ENCODE measurements at places on chromosomes 6 and 20. TPM values are rescaled to one million over a fixed set of nuclear protein-coding genes. Genes with fewer than 3 reads are reported as not detected.

The PKIG gene
- 40.8 TPM for total RNA-seq

- H3K4me1 ChIP-seq = no peaks in the 10 kb centered on the region
- no peak overlapping the region for H3K27ac ChIP-seq
- no peaks in the 10 kb centered on the region for H3K36me3 ChIP-seq
- H3K4me3 ChIP-seq = no peak overlapping the region
- no peak for DNase-seq
Measured at GRCh38 chr6:84467296-84467695, 239.9 kb upstream of the CEP162 start.

The SMOC2 gene
- total RNA-seq = 20.2 TPM

DNA sequence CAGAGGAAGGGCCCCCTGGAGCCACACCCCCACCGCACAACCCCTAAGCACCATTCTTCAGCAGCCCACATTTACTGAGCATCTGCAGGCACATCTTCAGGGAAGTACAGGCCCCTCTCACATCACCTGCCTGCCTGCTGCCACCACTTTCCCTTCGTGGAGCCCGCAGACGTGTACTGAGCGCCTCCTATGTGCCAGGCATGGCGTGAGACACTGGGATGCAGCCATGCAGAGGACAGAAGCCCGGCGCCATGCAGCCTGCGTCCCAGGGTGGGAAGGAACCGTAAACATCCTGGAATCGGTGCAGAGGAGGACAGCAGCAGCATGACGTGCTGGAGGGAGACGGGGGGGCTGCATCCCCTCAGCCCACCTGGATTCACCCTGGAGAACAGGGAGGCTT is 78.1 kb downstream of the GRM4 start:
- peaks cover 65% of the 10 kb centered on the region for H3K27me3 ChIP-seq
- no peak overlapping the region for H3K4me3 ChIP-seq
- no peak overlapping the region for H3K27ac ChIP-seq
- no peaks in the 10 kb centered on the region for H3K36me3 ChIP-seq
- no peak for DNase-seq

The OPRL1 gene
- total RNA-seq = 0.68 TPM

The RIPPLY2 gene
- not detected for total RNA-seq

GRCh38 chr6:140105857-140106256 is 731.4 kb upstream of the CITED2 start:
- H3K4me1 ChIP-seq = no peaks in the 10 kb centered on the region
- no peaks in the 10 kb centered on the region for H3K27me3 ChIP-seq
- no peak overlapping the region for H3K4me3 ChIP-seq
- H3K27ac ChIP-seq = no peak overlapping the region

- no peaks in the 10 kb centered on the region for H3K27me3 ChIP-seq
- H3K4me3 ChIP-seq = no peak overlapping the region
- H3K27ac ChIP-seq = no peak overlapping the region
- no peaks in the 10 kb centered on the region for H3K36me3 ChIP-seq
Measured at GRCh38 chr6:141484711-141485110, 648.0 kb upstream of the GJE1 start.

The HTR1E gene
- total RNA-seq = not detected

DNA sequence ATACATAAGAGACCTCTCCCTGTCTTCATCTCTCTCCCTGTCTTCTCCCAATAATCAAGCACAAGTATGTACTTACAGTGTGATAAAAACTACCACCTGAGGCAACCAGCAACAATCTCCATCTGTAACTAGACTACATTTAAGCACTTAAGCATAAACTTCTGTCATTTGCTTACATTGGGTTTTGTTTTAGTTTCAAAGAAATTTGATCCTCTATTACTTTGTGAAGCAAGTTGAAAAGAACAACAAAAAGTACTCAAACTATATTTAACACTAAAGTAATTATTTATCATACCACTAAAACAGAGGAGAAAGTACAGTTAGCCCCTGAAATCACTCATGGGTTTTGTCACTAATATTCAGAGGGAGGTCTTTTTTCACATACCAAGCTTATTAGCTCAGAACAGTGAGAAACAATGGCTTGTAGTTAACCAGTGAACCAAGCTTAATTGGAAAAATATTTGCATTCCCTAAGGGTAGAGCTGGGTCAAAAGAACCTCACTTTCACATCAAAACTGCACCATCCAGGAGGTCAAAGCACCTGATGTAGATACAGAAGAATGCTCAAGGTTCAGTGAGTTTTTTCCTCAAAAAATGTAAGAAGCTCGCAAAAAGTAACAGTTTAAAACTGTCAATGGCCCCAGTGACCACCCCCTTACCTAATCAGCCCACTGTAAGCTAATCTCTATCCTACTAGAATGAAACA is 34.1 kb downstream of the DCDC2 start:
- H3K4me1 ChIP-seq = no peaks in the 10 kb centered on the region
- no peaks in the 10 kb centered on the region for H3K36me3 ChIP-seq
- no peaks in the 10 kb centered on the region for H3K27me3 ChIP-seq
- no peak overlapping the region for H3K4me3 ChIP-seq

The RAMACL gene
- 3.6 TPM for total RNA-seq

DNA sequence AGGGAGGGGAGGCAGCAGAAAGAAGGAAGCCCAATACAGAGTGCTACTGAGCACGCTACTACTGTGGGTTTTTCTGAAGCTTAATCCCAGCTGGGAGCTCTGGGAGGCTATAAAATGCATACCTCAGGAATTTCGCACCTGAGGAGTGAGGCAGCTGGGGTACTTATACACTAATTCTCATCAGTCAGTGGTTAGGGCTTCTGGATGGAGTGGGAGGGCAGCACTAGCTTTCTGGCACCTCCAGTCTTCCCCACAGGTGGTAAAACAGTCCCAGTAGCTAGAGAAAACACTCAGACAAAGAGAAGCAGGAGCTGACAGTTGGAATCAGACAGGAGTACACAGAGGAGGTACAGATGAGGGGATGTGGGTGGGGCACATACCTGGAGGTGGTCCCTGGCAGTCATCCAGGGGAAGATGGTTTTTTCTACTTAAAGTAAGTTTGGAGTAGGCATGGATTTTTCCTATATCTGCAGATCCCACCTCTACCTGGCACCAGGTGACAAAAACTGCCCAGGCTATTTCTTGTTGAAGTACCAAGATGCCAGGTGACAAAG is 37.8 kb downstream of the CPXM1 start:
- H3K27ac ChIP-seq = no peak overlapping the region
- no peak overlapping the region for H3K4me3 ChIP-seq
- H3K36me3 ChIP-seq = no peaks in the 10 kb centered on the region
- H3K27me3 ChIP-seq = peaks cover 25% of the 10 kb centered on the region
- H3K4me1 ChIP-seq = peaks cover 2% of the 10 kb centered on the region

DNA sequence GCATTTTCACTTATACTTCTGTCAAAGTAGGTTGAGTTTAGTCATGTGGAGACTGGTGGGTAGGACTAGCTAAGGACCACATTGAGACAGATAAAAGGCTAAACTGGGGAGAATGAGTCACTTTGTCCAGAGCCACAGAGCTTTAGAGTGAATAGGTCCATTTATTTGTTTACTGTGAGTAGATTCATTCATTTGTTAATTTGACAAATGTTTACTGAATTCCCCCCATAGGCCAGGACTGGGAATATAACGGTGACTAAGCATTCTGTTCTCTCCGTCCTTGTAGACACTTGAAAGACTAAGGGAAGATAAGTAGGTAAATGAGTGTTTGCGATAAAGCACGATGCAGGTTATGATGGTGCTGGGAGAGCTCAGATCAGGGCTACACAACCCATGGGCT is 699.7 kb upstream of the ID4 start:
- no peaks in the 10 kb centered on the region for H3K27me3 ChIP-seq
- H3K27ac ChIP-seq = no peak overlapping the region
- no peaks in the 10 kb centered on the region for H3K36me3 ChIP-seq
- H3K4me1 ChIP-seq = no peaks in the 10 kb centered on the region

GRCh38 chr20:25697132-25697446 is 436 bp upstream of the ZNF337 start:
- peak overlapping the region; percentile 83 for H3K4me3 ChIP-seq
- DNase-seq = no peak
- H3K4me1 ChIP-seq = peaks cover 26% of the 10 kb centered on the region
- H3K27ac ChIP-seq = peak overlapping the region; percentile 89

DNA sequence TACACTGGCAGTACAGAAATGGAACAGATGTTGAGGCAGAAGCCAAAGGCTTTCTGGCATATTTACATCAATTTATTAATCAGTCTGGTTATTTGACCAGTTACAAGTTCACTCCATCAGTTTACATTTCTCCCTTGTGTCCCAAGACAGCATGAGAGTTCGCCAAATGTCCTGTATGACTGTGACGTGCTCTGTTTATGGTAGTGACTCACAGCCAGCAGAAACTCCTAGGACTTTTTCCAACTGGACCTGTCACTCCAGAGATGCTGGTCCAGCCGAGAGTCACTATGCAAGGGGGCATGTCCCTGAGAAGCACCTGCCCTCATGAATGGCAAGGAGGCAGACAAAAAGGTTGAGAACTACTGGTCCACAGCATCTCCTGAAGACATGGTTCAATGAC is 160.0 kb downstream of the LRFN2 start:
- no peak overlapping the region for H3K4me3 ChIP-seq
- DNase-seq = no peak
- H3K4me1 ChIP-seq = no peaks in the 10 kb centered on the region

The C6orf52 gene
- total RNA-seq = not detected

The NCOA5 gene
- 25.6 TPM for total RNA-seq

- H3K27ac ChIP-seq = no peak overlapping the region
- no peaks in the 10 kb centered on the region for H3K27me3 ChIP-seq
- H3K36me3 ChIP-seq = no peaks in the 10 kb centered on the region
- peaks cover 18% of the 10 kb centered on the region for H3K4me1 ChIP-seq
- no peak overlapping the region for H3K4me3 ChIP-seq
Measured at GRCh38 chr20:1264727-1265126, 1.4 kb upstream of the SNPH start.

DNA sequence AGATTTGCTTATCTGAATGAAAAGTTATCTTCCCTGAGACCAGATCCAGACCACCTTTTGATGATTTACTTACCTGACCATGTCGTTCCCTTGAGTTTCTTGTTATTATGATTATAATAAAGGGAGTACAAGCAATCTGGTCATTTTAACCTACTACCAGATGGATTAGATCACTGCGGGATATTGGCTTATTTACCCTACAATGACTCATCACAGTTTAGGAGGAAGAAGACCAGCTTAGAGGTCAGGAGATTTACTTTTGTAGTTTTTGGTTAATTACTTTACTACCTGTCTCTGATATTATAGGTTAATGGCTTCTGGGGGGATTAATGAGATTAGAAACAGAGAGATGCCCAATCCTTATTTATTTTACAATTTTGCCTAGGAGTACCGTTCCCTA is 10.7 kb downstream of the PKIB start:
- no peak overlapping the region for H3K4me3 ChIP-seq
- H3K27ac ChIP-seq = no peak overlapping the region
- no peaks in the 10 kb centered on the region for H3K4me1 ChIP-seq
- H3K27me3 ChIP-seq = no peaks in the 10 kb centered on the region
- H3K36me3 ChIP-seq = no peaks in the 10 kb centered on the region

The TAF11 gene
- 33.9 TPM for total RNA-seq

GRCh38 chr6:106152952-106153351 is 66.8 kb downstream of the PRDM1 start:
- no peak overlapping the region for H3K4me3 ChIP-seq
- no peaks in the 10 kb centered on the region for H3K27me3 ChIP-seq
- no peaks in the 10 kb centered on the region for H3K36me3 ChIP-seq
- no peak overlapping the region for H3K27ac ChIP-seq
- no peak for DNase-seq

DNA sequence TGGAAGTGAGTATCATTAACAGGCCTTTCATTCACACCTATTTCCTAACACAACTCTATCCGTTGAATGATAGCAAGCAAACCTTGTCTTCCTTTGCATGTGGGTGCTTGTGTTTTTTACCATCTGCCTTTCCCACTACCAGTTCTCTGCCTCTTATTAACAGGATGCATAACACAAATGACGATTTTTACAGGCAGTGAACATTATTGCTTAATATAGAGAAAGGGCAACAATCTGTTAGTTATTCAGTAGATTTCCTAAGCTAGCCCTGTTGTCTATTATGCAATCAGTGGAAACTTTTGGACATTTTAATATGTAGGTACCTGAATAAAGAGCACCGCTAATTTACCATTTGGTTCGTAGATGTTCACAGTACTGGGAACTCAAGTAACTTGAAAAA is 348.8 kb upstream of the PLCB4 start:
- DNase-seq = no peak
- H3K4me1 ChIP-seq = peaks cover 4% of the 10 kb centered on the region
- H3K27me3 ChIP-seq = no peaks in the 10 kb centered on the region
- no peak overlapping the region for H3K27ac ChIP-seq

The SAMD10 gene
- total RNA-seq = 11.1 TPM

The CARMIL1 gene
- 19.4 TPM for total RNA-seq

DNA sequence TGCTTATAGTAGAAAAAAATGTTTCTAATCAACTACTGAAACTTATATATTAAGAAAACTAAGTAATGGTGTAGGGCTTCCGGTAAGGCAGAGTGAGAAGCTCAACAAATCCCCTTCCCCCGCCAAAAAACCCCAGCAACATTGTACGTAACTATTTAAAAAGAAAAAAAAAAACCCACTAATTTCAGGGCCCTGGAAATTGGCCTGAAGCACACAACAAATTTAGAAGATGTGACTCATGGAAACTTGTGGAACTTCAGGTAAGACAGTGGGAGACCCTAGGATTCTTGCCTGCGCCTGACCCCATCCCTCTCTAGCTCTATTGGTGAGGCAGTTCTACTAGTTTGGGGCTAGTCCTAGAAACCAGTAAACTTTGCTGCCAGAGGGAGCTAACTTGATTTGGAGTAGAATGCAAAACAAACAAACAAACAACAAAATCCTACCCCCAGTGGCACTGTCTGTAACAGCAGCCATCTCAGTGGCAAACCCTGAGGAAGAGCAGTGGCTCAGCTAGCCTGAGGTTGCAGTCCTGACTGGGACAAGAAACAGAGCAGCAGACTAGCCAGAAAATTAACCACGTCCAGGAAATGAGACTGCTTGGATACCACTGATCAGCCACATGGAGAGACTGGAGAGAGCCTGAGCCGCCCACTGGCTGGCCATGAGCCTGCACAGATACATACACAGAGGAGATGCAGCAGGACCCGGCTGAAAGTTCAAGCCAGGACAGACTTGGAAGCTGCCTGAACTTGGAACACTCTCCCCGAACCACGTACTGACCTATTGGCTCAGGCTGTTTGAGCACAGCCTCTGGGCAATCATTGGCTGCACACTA is 135.1 kb downstream of the TBXT start:
- no peaks in the 10 kb centered on the region for H3K36me3 ChIP-seq
- H3K27me3 ChIP-seq = no peaks in the 10 kb centered on the region
- no peak for DNase-seq
- no peak overlapping the region for H3K27ac ChIP-seq
